Progenitor cell of endocrine pancreas (in vitro differentiated cells): ENCODE measurements at places on chromosomes 13 and 19. TPM values are rescaled to one million over a fixed set of nuclear protein-coding genes. Genes with fewer than 3 reads are reported as not detected.

The IGFLR1 gene
- total RNA-seq = 5.1 TPM in 2 replicates

The PEAK3 gene
- total RNA-seq = not detected in 2 replicates

The POU4F1 gene
- 0.36 and 0.38 TPM in 2 replicates for total RNA-seq

The CCNA1 gene
- total RNA-seq = 0.77 and 1.7 TPM in 2 replicates

The NR2C2AP gene
- total RNA-seq = 10.6 and 12.2 TPM in 2 replicates

The ZNF506 gene
- total RNA-seq = 18.6 and 22.0 TPM in 2 replicates

The LILRA1 gene
- not detected in 2 replicates for total RNA-seq

The PRODH2 gene
- total RNA-seq = 5.3 TPM in 2 replicates

The SLC25A23 gene
- total RNA-seq = 75.2 and 76.2 TPM in 2 replicates

The CARM1 gene
- total RNA-seq = 77.6 and 86.0 TPM in 2 replicates

The DNAJC3 gene
- total RNA-seq = 30.9 and 31.7 TPM in 2 replicates

The UBL3 gene
- 33.6 and 36.0 TPM in 2 replicates for total RNA-seq

The KRTDAP gene
- 1.6 and 4.8 TPM in 2 replicates for total RNA-seq

The CLEC17A gene
- total RNA-seq = not detected in 2 replicates
